Dorsolateral prefrontal cortex (tissue), 122 donors: ENCODE measurements at places on chromosomes 1 and 21. TPM values are rescaled to one million over a fixed set of nuclear protein-coding genes. Genes with fewer than 3 reads are reported as not detected.

The LHX8 gene
- total RNA-seq: not detected

The BLACAT1 gene
- total RNA-seq: 3.2 TPM

The KCNQ4 gene
- total RNA-seq: 7.9 TPM

The KCNE2 gene
- 1.5 TPM for total RNA-seq

The CADM3 gene
- 296 TPM for total RNA-seq

The ERG gene
- total RNA-seq: 8.9 TPM

The MEX3A gene
- 0.53 TPM for total RNA-seq

The GJA9 gene
- total RNA-seq: not detected

The C1orf87 gene
- 2.4 TPM for total RNA-seq

The UTS2 gene
- total RNA-seq: not detected

The LCE6A gene
- not detected for total RNA-seq

The ETV3L gene
- total RNA-seq: not detected

The OR2L2 gene
- 7.9 TPM for total RNA-seq

The LCE1F gene
- not detected for total RNA-seq

The CFHR5 gene
- total RNA-seq: not detected

The OPTC gene
- total RNA-seq: not detected

The KDM5B gene
- 89.8 TPM for total RNA-seq
